DMS153 (cell line): ENCODE measurements at places on chromosomes 5 and 9.

- peak; percentile 1 for DNase-seq
Measured at GRCh38 chr5:116953251-116953930, 378.8 kb upstream of the SEMA6A start.

GRCh38 chr5:59757442-59757841, 136.1 kb downstream of the PDE4D start:
- DNase-seq, result no peak

- DNase-seq, result no peak
Measured at GRCh38 chr9:17597977-17598376, 19.1 kb downstream of the SH3GL2 start.

GRCh38 chr9:79061752-79062616, 509.8 kb upstream of the TLE4 start:
- DNase-seq, result no peak

- no peak for DNase-seq
Measured at GRCh38 chr5:137470111-137470920, 28.8 kb downstream of the SPOCK1 start.

DNA sequence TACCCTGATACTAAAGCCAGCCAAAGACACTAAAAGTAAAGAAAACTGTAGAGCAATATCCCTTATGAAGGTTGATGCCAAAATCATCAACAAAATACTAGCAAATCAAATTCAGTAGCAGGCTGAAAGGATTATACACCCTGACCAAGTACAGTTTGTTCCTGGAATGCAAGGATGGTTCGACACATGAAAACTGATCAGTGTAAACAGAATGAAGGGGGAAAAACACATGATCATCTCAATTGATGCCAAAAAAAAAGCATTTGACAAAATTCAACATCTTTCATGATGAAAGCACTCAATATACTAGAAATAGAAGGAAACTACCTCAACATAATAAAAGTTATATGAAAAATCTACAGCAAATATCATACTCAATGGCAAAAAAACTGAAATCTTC, 43.5 kb upstream of the LRRC14B start:
- DNase-seq, result no peak

- DNase-seq, result no peak
Measured at GRCh38 chr9:129162497-129163197, 15.4 kb downstream of the IER5L start.

GRCh38 chr5:162128117-162128516, 60.5 kb downstream of the GABRG2 start:
- no peak for DNase-seq

GRCh38 chr9:96442491-96442890, 7.5 kb upstream of the HABP4 start:
- no peak for DNase-seq

DNA sequence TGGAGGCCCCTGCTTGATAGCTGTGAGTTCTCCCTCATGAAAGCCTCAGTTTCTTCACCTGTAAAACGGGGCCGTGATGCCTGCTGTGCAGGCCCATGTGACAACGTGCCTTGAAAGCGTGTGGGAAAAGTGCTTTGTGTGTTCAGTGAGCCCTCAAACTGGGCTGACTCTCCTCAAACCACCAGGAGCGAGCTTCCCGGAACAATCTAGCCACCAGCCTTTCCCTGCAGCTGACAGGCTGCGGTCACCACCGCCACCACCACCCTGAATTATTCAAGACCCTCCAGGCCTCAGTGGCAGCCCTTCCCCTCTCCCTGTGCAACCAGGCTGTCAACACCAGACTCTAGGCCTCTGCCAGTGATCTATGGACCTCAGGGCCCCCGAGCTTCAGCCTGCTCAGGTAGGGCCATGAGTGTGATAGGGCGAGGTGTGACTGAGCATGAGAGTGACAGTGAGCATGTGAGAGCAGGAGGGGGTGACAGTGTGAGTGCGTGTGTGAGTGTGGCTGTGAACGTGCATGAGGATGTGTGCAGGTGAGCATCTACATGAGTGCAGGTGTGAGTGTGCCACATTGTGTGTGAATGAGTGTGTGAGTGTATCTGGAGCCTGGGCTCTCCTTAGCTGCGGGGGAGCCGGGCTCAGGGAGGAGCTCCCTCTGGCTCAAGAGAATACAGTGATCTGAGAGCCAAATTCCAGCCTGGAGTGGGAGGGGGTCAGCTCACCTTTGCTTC, 53.3 kb upstream of the PSD2 start:
- no peak for DNase-seq

DNA sequence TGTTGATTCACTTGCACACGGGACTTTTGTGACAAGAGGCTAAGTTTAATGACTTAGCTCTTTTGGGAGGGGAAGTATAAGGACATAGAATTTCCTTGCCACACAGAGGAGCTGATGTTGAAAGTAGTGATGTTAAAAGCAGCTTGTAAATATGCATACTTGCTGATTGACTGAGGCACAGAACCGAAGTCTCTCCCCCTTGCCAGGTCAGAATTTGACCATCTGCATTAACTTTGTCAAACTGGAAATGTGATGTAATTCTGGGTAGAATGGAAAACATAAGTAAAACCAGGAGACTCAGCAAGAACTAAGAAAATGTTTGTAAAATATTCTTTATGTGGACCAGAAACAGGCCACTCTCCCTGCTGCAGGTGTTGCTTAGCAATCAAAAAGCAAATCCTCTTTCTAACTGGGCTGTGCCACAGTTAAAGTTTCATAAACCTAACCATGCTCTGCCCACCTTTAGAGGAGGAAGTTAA, 284.2 kb downstream of the NR3C1 start:
- no peak for DNase-seq

GRCh38 chr5:13985731-13986418, 41.4 kb upstream of the DNAH5 start:
- no peak for DNase-seq

DNA sequence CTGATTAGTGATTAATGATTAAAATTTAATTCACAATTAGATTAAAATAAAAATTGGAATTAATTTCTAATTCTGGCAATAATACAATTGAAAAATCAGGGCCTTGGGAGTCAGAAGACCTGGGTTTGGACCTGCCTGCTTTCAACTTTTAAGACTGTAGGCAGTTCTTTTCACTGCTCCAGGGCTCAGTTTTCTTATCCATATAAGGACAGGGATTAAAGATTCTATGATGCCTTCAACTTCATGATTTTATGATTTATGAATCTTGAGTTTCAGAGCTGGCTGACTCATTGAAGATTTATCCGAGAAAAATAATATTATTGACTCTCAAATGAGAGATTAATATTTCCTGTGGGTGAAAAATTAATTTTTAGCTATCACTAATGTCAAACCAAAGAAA, 208.6 kb upstream of the ANKH start:
- no peak for DNase-seq
